ENCODE measurements at places on chromosomes 5 and 9. TPM values are rescaled to one million over a fixed set of nuclear protein-coding genes. Genes with fewer than 3 reads are reported as not detected.

The TOR4A gene
- 4.4 TPM for total RNA-seq

The OR1J2 gene
- total RNA-seq, result not detected

DNA sequence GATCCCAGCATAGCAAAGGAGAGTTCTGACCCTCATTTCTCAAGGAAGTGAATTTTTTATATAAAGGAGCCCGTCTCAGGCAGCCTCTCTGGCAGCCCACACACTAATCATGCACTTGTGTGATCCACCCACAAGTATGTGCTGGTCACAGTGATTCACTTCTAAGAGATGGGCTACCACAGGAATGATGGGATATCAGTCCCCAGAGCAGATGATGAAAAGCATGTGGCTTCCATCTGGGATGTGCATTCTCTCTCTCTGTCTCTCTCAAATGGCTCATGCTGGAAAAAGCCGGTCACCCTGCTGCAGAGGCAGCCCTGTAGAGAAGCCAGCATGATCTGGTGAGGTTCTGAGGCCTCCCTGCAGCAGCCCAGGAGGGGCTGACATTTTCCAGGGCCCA lies 74.2 kb upstream of the ADCY2 start:
- no peak overlapping the region for H3K4me3 ChIP-seq
- no peak overlapping the region for H3K27ac ChIP-seq
- H3K36me3 ChIP-seq, result no peaks in the 10 kb centered on the region
- DNase-seq, result peak; percentile 10

DNA sequence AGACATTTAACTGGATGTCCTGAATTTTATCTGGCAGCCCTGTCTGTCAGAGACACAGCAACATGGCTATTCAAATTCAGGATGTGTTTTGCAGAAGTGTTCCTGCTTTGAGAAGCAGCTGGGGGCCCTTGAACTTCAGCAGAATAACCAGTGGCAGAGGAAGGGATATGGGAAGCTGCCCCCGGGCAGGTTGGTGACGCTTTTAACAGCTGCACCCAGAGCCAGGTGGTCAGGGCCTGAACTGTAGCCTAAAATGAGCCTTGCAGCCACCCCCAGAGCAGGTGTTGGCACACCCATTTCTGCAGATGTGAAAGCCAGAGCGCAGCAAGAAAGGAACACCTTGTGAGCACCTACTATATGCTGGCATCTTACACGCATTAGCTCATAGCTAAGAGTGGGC lies 128.7 kb upstream of the BOD1 start:
- H3K4me1 ChIP-seq, result peaks cover 21% of the 10 kb centered on the region
- H3K27me3 ChIP-seq, result no peaks in the 10 kb centered on the region
- H3K27ac ChIP-seq, result no peak overlapping the region
- DNase-seq, result peak; percentile 83
- no peak overlapping the region for H3K4me3 ChIP-seq

Data from SJCRH30 (cell line).